ENCODE measurements at places on chromosomes 7 and 10.

DNA sequence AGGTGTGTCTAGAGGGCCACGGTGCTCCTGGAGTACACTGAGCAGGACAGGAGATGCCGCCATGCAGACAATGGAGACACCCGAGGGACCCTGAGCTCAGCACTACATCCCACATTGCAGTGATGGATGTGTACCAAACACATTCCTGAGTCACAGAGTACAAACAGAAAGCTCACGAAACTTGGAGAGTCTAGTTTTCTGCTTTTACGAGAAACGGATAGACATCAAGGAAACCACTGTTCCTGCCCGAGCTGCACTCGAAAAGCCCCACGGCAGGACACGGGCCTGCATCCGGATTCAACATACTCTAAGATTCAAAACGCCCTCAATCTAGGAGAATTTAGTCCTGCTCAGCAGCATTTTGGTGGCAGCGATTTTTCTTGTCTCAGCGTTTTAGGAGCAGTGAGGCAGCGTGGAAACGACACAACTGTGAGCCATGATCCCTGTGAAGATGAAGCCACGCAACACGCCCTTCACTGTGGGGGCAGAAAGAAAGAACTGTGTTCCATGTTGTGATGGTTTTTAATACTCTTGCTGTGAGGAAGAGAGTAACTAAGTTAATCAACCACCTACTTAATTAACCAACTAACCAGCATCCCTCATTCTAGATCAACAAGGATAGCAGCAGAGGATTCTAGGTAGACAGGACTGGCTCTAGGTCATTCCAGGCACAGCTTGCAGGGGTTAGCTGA, 3.2 kb downstream of the TNS3 start:
- no peak for DNase-seq

GRCh38 chr7:158473221-158473620, 114.4 kb downstream of the PTPRN2 start:
- no peak for DNase-seq

- no peak for DNase-seq
Observed at GRCh38 chr7:132179681-132180080, 396.6 kb downstream of the PLXNA4 start.

GRCh38 chr7:75658369-75658768, 80.4 kb downstream of the HIP1 start:
- DNase-seq, result no peak

DNA sequence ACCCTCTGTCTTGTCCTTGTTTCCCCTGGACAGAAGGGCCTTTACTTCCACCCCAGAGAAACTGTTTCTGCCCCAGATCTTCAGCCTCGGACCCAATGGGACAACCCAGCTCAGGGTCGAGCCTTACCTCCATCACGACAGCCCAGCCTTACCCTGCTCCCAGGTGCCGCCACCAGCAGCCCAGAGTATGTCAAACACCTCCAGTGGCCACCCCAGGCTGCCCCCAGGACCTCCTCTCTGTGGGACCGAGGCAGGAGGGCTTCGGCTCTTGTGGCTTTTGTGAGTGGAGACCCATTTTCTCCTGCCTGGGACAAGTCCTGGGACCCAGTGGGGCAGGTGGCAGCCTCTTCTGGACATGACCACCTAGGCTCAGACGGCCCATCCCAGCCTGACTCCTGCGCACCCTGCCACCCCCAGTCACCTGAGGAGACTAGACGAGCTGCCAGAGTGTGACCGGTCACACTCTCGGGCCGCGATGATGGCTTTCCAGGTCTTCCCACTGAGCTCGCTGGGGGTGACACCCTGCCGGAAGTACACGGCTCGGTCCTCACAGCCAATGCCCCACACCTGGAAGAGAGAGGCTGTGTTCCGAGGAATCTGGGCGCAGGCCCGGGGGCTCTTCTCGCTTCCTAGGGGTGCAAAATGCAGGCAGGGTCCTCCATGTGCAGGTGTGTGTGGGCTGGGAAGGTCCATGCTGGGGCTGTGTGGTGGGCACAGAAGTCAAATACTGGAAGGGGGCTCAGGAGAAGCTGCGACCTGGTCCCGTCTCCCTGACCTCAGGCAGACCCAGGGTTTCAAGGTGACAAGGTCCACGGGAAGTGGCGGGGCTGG, 15.5 kb downstream of the TECPR1 start:
- no peak for DNase-seq

All from pulmonary artery endothelial cell (primary cell).